Kasumi-1 (cell line): ENCODE measurements at places on chromosomes 11 and 22.

GRCh38 chr22:22945195-22945594, 57.6 kb downstream of the IGLL5 start:
- DNase-seq: no peak

GRCh38 chr11:1193326-1194230, 29.3 kb upstream of the MUC5B start:
- no peak for DNase-seq

DNA sequence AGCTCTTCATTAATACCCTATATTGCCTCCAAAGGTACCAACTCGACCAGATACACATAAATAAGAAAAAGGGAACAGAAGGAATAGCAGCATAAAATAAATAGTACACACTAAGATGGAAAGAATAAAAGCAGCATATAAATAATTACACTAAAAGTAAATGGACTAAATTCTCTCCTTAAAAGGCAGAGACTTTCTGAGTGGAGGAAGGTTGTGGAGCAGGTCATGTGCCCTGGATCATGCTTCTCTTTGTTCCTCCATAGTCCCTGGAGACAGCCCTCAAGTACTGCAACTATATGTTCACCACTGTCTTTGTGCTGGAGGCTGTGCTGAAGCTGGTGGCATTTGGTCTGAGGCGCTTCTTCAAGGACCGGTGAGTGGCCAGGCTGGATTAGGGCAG, 101.4 kb downstream of the CACNA1I start:
- DNase-seq: no peak

DNA sequence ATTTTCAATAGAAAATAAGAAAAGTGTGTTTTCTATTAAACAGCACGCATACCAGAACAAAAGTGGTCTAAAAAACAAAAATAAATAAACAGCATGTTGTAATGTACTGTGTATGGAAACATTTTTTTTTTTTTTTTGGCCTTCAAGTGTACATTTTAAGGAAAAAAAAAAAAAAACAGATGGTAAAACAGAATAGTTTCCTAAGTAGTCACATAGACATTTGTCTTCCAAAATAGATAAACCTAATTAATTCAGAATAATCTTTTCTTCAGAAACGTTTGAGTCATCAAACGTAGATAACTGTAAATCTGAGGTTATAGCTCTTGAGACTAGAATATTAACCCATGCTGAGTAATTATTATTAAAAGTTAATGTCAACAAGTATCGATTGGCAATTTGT, 396 bp upstream of the CFAP300 start:
- DNase-seq: no peak

- DNase-seq: peak; percentile 41
Observed at GRCh38 chr22:23862103-23862502, 4.4 kb downstream of the SLC2A11 start.

- no peak for DNase-seq
Observed at GRCh38 chr11:23767576-23767975, 729.3 kb upstream of the LUZP2 start.

DNA sequence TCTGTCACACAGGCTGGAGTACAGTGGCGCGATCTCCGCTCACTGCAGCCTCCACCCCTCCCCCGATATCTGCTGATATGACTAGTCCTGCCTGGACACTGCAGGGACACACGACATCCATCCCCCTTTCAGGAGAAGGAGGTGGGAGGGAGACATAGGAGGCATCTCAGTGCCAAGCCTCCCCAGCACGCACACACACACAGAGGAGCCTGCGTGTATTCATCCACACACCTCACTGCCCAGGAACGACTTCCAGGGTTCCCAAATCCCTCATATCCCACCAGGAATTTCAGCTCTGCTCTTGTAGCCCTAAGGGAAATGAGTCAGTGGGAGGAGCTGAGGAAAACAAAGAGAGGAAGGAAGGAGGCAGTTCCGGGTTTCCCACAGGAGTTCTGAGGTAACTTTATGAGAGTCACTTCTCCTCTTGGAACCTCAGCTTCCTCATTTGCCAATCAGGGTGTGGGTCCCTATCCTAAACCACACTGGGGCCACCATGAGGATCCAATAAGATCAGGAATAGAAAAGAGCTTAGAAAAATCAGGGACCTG, 37.2 kb upstream of the ACER3 start:
- peak; percentile 31 for DNase-seq

DNA sequence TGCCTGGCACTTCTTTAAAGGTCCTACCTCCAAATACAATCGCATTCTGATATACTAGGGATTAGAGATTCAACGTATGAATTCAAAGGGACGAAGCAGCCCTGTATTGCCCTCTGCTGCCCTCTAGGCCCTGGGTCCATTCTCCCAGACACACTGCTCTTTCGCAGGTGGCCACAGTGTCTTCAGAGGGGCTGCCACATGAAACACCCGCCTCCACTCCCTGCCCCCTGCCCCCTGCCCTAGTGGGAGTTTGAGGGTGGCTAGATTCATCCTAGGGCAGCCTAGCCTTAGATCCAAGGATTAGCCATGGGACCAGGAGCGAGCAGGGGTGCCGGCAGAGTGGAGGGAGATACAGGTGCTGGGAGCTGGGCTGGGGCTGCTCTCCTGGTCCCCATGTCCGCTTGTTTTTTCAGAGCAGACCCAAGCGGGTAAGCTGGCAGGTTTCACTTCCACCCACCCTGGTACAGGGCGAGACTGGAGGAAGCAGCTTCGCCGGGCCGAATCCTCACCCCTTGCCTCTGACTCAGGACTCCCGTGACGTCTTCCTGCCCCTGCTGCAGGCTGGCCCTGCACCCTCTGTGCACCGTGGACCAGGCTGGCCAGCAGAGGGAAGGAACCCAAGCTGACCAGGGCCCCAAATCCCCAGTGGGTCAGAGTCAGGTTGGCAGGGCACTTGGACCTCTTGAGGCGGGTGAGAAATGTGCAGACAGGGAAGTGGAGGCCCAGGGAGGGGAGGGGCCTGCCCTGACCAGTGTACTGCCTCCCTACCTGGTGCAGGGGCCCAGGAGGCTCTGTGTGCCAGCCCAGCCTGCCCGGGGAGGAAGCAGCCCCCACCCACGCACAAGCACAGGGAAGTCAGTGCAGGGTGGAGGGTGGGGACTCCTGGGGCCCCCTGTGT, 28.4 kb upstream of the HMOX1 start:
- DNase-seq: peak; percentile 11

DNA sequence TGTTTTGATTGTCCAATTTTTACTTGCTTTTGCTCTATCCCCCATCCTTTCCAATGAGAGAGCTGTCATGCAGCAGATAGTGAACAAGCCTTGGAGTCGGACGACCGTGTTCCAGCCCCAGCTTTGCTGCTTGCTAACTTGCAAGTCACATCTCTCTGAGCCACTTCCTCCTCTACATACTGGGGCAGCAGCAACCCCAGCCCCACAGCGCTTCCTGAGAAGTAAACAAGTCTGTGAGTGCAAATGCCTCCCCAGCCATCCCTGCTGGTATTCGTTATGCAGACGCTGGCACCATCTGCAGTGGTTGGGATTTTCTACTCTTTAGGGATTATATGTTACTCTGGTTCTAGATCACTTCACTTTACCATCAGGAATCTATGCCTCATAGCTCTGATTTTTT, 35.0 kb downstream of the TPBGL start:
- DNase-seq: peak; percentile 98

DNA sequence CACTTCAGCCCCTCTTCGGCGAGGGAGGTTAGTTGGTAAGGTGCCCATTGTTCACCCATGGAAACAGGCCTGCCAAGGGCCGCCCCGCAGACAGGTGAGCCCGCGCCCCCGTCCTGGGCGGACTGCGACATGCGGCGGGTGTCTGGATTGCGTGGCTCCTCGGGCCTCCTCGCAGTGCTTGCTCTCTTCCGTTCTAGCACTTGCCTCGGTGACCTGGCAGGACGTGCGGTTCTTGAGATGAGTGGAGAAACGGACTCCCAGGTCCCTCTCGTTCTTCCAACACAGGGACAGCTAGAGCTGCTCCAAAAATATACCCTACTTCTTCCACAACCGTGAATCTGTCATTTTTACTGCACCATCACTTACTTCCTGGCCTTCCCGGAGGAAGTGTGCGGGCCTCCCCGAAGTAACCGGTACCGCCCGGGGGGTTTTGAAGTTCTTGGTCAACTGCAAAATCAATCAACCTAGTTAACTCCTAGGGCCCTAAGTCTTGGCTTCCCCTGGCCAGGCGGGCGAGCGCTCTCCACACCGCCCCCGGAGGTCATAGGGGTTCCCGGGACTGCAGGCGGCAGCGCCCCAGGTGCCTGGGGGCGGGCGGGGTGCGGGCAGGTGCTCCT, 745 bp upstream of the ZBTB44 start:
- DNase-seq: peak; percentile 48

DNA sequence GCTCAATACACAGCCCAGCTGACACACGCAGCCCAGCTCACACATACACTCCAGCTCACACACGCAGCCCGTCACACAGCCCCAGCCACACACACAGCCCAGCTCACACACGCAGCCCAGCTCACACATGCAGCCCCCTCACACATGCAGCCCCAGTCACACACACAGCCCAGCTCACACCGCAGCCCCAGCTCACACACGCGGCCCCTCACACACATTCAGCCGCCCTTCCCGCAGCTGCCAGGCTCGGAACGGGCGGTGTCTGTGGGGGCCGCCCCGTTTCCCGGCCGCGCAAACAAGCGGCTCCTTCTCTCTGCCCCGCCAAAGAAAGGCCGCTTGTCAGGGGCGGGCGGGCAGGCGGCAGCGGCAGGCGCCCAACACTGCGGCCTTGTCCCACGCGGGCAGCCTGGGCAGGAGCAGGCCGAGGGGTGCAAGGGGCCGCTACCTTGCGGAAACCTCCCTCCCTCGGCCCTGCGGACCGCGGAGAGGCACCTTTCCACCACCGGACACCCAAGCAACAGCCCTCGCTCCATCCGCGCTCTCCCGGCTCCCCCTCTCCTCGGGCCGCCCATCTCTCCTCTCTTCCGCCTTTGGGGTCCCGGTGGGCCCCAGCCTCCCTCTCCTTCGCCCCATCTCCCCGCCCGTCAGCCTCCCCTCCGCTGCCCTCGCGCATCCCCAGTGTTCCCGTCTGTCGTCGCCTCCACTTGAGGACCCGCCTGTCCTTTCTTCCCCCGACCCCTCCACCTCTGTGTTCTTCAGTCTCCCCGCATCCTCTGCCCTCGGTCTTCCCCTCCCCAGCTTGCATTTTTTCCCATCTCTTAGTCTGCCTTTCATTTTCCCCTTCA, 2.2 kb downstream of the PHLDB1 start:
- DNase-seq: no peak

GRCh38 chr11:97567801-97568200, 1178.0 kb downstream of the JRKL start:
- no peak for DNase-seq

DNA sequence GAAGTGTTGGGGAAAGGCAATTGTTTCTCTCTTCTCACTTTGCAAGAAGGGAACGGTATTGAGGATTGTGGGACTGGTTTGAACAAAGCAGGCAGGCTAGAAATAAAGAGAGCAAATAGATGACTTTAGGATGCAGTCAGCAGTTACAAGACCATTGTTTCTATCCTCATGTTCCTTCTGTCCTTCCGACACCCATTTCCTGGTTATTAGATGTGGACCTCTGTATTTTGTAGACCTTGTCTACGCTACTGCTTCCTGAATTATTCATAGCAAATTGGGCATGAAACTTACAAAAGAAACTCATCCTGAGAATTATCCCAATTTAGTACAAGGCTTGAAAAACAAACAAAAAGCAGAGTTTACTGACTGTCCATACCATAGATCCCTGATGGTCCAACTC, 656.3 kb downstream of the NTM start:
- no peak for DNase-seq

DNA sequence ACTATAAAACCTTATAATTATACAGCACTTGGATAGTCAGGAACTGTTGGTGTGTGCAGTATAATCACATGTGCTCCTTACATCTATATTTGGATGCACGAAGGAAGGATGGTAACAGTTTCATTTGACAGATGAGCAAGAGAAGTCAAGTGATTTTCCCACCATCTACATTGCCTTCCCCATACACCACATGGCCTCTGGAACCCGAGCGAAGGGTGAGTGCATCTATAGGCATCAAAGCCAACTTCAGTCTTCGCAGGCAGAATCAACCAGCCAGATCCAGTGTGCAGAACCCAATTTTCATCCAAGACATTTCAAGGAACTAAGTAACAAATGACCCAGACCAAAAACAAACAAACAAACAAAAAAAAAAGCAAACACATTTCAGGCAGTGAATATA, 85.1 kb upstream of the BLID start:
- DNase-seq: no peak

- no peak for DNase-seq
Observed at GRCh38 chr11:128069665-128070064, 517.7 kb downstream of the ETS1 start.

DNA sequence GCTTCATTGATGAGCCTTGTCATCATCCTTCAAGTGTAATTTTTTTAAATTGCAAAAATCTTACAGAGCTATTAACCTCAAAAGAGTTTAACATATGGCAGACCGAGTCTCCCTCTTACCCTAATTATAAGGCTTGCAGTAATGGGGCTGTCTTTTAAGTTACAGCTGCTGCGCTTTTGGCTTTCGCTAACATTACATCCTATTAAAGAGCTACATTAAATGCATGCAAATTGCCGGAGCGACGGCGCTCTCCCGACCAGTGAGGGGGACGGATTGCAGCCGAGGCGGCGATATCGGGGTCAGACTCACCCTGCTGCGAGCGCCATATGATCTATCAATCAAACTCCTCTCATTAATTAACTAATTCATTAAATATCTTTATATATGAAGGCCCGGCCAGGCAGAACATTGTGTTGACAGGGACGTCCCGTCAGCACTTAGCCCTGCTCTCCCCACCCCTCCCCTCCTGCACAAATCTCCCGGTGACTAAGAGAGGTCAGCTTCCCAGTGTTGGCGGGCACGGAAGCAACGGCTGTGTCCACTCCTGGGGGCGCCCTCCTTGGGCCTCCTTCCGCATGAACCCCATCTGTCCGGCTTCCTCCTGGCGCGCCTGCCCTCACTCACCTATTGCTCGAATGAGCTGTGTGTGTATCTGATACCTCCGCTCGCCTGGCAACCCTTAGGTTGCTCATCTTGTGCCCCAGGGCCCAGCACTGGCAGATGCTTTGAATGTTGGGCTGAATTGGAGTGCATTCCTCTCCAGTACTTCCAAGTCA, 156.0 kb upstream of the CADM1 start:
- no peak for DNase-seq

GRCh38 chr11:132036746-132037466, 666.5 kb downstream of the NTM start:
- DNase-seq: no peak

- no peak for DNase-seq
Observed at GRCh38 chr11:123616505-123617198, 37.8 kb downstream of the SCN3B start.

DNA sequence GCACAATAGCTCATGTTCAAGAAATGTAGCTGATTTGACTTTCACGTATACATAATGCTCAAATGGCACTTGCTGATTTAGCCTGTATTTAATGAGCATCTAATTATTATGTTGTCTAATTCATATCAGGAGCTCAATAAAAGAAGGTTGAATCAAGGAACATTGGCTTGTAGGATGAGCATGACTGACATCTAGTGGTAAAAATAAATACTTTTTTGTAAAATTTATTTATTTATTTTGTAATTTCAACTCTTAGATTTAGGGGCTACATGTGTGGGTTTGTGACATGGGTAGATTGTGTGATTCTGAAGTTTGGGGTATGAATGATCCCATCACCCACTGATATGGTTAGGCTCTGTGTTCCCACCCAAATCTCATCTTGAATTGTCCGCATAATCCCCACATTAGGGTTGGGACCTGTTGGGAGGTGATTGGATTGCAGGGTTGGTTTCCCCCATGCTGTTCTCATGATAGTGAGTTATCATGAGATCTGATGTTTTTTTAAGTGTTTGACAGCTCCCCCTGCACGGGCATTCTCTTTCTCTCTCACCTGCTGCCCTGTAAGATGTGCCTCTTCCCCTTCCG, 1.7 kb upstream of the OR52E5 start:
- DNase-seq: peak; percentile 83
